ENCODE measurements at places on chromosomes 6 and 20.

DNA sequence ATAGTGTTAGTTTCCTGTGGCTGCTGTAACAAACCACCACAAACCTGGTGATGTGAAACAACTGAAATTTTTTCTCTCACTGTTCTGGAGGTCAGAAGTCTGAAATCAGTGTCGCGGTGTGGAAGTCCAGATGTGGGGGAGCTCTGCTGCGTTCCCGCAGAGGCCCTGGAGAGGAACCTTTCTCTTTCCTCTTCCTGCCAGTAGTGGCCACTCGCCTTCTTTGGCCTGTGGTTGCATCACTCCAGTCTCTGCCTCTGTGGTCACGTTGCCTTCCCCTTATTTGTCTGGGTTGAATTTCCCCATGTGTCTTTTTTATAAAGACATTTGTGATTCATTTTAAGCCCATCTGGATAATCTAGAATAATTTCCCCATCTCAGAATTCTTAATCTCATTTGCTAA lies 295.5 kb upstream of the FLRT3 start:
- DNase-seq, result no peak

DNA sequence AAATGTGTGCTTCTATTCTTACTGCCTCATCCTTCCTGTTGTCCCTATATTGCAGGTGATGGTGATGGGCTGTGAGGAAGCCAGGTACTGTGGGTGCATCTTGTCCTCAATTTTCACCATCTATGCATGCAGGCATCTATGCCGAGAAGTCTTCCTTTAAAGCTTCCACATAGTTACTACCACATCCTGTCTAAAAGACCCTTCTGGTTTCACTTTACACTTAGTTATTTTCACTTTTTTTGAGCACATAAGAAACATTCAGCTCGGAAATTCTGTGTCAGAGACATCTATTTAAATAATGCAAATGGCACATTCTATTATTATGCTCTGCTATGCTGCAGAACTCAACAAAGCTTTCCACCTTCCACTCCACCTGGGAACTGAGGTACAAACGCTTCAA lies 28.2 kb upstream of the FABP7 start:
- DNase-seq, result peak; percentile 18

DNA sequence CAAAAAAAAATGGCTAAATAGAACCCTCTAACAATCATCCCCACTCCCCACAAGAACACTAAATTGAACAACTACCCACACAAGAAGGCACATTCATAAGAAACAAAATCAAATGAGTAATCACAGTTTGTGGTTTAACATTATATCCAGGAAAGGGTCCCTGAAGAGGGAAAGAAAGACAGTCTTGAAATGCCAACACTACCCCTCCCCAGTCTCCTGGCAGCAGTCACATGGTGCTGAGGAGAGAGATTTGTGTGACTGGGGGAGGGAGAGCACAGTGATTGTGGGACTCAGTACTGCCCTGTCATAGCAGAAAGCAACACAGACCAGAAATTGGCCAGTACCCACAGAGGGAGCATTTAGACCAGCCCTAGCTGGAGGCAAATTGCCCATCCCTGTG lies 443.7 kb upstream of the BTBD3 start:
- DNase-seq, result no peak

GRCh38 chr20:47392015-47392720 lies 35.7 kb upstream of the ZMYND8 start:
- no peak for DNase-seq

- no peak for DNase-seq
Observed at GRCh38 chr6:164928728-164929407, 380.5 kb downstream of the C6orf118 start.

DNA sequence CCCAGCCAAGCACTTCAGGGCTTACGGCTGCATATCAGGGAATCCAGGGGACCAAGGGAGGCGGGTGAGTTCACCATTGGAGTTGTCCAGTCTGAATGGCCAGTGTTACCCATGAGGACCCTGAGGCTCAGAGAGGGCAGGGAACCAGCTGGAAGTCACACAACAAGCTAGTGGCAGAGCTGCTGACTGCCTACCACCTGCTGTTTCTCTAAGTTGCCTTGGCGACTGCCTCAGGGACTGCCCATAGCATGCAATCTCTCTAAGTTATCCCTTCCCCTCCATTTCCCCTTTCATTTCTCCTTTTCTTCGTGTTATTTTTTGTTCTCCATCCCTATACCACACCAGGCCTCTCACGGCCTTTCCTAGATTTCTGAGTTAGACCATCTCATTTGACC lies 71.8 kb upstream of the SIRPA start:
- DNase-seq, result no peak

- DNase-seq, result no peak
Observed at GRCh38 chr20:20217621-20218020, 150.3 kb upstream of the INSM1 start.

DNA sequence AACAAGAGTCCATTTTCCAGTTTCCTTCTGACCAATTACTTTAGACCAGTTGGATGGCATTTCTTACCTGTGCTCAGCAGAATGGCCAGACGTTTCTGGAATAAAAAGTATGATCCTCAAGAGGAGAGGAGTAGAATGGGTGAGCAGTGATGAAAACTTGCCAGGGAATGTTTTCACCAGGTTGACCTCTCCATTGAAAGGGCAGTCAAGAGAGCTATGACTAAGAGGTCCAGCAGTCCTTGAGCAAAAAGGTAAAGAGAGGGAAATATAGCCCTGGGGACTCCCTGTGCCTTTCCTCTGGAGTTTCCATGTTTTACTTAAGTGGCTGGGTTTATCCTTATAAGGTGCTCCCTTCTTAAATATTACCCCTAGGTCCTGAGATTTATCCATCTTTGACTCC lies 210.9 kb downstream of the TBX18 start:
- DNase-seq, result no peak

GRCh38 chr20:63178889-63179686 lies 36.8 kb downstream of the YTHDF1 start:
- peak; percentile 62 for DNase-seq

DNA sequence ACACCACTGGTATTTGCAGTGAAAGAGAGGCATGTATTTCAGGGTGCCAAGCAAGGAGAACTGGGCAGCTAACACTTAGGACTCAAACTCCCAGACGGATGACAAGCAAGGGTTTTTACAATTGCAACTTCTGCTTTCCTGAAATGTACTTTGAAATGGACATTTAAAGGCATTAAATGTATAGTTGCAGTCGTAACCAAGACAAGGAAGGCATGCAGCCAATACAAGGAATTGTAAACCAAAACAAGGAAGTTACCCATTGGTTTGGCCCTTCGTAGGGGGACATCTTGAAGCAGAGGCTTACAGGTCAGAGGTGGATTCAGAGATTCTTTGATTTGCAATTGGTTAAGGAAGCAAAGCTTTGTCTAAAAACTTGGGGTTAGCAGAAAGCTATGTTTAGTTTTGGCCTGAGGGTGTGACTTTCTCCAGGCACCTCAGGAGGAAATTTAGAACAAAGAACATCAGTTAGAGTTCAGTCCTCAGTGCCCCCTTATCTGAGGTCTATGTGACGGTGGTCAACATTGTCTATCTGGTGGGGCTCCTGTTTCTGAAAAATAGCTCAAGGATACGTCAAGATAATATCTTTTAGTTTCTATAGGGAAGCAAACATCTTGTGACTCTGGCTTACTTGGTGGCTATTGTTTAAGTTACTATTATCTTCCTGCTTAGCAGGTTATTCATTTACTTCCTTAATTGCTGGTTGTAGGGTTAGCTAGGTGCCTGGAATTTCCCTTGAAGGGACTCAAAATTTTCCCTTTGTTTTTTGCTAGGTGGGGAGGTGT lies 266.0 kb downstream of the CD83 start:
- no peak for DNase-seq

GRCh38 chr20:43448748-43449535 lies 8.8 kb upstream of the SRSF6 start:
- DNase-seq, result peak; percentile 47

- DNase-seq, result no peak
Observed at GRCh38 chr20:59683181-59683580, 78.8 kb downstream of the PHACTR3 start.

GRCh38 chr6:136763255-136763654 lies 29.0 kb downstream of the MAP3K5 start:
- no peak for DNase-seq

- DNase-seq, result no peak
Observed at GRCh38 chr20:63733579-63734081, 2.8 kb upstream of the LIME1 start.

DNA sequence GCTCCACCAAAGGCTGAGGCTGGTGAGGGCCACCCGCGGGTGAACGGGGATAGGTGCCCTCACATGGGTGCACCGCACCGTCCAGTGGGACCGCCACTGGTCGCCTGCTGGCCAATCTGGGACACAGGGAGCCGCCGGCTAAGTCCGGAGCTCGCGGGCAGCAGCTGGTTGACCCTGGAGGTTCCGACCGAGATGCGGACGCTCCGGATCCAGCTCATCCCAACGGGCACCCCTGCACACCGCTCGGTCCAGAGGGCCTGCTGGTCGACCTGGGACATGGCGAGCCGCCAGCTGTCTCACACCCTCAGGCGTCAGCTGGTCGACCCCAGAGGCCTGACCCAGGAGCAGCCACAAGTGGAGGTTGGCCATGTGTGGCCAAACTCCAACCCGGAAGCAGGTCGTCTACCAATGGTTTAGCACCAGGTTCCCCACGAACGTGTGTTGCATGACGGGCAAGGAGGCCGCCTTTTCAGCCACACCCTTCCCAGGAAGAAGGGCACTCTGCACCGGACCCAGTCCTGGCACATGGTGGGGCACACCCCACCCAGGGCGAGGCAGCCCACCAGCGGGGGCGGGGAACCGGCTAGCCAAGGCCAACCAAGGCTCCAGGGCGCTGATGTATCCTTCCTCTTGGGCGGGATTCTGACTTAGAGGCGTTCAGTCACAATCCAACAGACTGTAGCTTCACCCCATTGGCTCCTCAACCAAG lies 746.0 kb upstream of the DEFB115 start:
- DNase-seq, result no peak

DNA sequence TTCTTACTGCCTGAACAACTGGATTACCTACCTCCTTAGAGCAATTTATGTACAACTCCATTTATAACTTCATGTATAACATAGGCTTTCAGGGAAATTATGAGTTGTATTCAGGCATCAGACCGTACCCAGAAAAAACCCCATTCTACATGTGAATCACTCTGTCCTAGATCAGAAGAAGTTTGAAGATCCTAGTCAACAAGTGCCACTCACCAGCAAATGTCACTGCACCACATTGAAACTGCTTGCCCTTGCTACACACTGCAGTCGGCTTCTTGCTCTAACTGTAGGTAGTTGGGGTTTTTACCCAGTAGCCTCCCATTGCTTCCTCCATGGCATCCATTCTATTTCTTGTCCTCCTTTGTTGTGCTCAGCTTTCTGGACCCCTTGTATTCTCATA lies 132.4 kb downstream of the DNAH8 start:
- no peak for DNase-seq

GRCh38 chr20:19709635-19710335 lies 48.3 kb upstream of the RIN2 start:
- no peak for DNase-seq

DNA sequence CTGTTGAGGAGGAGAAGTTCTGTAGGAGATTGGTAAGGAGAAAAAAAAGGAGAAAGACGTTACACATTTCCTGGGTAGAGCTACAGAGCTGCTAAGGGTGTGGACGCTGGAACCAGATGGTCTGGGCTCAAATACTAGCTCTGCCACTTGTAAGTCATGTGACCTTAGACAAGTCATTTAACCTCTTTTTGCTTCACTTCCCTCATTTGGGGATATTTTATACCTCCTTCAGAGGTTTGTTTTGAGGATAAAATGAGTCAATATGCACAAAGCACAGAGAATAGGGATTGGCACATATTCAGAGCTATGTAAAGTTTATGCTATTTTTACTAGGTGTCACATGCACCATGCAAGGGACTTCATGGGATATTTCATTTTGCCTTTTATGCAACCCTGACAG lies 708.8 kb downstream of the DHX35 start:
- no peak for DNase-seq

DNA sequence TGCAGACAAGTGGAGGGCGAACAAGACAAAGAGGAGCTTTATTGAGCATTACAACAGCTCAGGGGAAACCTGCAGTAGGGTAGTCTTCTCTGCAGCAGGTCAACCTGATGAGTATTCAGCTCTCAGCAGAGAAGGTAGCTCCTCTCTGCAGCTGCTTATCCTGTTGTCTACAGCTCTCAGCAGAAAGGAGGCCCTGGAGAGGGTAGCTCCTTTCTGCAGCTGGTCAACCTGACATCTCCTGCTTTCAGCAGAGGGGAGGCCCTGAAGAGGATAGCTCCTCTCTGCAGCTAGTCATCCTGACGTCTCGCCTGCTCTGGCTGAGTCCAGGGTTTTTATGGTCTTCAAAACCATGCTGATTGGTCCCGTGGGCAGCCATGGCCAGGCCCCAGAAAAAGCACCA lies 113.6 kb downstream of the CD24 start:
- no peak for DNase-seq

DNA sequence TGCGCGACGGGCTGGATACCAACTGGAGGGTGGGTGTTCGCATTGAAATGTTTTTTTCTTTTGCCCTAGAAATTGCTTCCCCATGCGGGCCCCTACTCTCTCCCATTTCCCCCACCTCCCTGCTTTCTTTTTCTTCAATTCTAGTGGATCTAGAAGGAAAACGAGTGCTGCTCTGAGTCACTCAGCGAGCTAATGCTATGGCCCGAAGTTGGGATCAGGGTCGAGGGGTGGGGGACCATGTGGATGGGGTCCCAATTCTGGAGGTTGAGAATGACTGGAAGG lies 71.5 kb downstream of the SOX4 start:
- DNase-seq, result no peak

- peak; percentile 29 for DNase-seq
Observed at GRCh38 chr20:57391439-57392301, 474 bp downstream of the RBM38 start.

- DNase-seq, result no peak
Observed at GRCh38 chr6:11744753-11745152, 33.9 kb downstream of the ADTRP start.

GRCh38 chr6:113361014-113361645 lies 496.0 kb upstream of the MARCKS start:
- DNase-seq, result no peak

GRCh38 chr6:139457476-139457875 lies 83.0 kb upstream of the CITED2 start:
- no peak for DNase-seq

DNA sequence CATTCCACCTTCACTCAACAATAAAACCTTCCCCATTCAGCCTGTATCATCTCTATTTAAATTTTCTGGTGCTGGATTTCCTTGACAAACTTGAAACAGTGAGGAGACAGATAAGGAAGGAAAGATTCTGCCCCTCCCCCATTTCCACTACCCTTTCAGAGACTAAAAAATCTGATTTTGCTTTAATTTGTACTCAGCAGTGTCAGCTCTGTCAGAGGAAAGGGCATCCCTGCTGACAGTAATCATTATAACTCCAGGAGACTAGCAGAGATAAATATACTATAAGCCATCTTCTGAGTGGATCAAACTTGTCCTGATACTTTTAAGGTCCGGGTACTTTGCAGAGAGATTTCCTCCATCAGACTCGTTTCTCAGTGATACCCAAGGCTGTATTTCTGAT lies 155.6 kb downstream of the SAMD5 start:
- no peak for DNase-seq

- DNase-seq, result no peak
Observed at GRCh38 chr6:151681433-151682059, 125.9 kb upstream of the ESR1 start.

DNA sequence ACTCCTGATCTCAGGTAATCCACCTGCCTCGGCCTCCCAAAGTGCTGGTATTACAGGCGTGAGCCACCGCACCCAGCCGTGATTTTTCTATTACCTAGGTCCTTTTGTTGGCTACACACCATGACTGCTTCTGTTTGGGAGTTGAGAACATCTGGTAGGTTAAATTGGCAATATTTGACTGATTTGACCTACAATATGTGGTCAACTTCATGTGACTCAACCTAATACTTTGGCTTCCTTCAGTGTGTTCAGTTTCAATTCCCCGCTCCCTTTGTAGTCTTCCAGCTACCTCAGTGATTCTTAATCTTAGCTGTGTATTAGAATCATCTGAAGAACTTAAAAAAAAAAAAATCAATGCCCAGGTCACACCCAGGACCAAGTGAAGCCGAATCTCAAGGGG lies 47.4 kb downstream of the MYB start:
- DNase-seq, result no peak
